ENCODE measurements at places on chromosomes 5 and 9. TPM values are rescaled to one million over a fixed set of nuclear protein-coding genes. Genes with fewer than 3 reads are reported as not detected.

GRCh38 chr5:73104326-73104725, 16.0 kb upstream of the TMEM171 start:
- no peaks in the 10 kb centered on the region for H3K36me3 ChIP-seq
- no peak overlapping the region for H3K27ac ChIP-seq
- H3K4me3 ChIP-seq: no peak overlapping the region
- H3K27me3 ChIP-seq: peaks cover 5% of the 10 kb centered on the region
- no peak for DNase-seq

DNA sequence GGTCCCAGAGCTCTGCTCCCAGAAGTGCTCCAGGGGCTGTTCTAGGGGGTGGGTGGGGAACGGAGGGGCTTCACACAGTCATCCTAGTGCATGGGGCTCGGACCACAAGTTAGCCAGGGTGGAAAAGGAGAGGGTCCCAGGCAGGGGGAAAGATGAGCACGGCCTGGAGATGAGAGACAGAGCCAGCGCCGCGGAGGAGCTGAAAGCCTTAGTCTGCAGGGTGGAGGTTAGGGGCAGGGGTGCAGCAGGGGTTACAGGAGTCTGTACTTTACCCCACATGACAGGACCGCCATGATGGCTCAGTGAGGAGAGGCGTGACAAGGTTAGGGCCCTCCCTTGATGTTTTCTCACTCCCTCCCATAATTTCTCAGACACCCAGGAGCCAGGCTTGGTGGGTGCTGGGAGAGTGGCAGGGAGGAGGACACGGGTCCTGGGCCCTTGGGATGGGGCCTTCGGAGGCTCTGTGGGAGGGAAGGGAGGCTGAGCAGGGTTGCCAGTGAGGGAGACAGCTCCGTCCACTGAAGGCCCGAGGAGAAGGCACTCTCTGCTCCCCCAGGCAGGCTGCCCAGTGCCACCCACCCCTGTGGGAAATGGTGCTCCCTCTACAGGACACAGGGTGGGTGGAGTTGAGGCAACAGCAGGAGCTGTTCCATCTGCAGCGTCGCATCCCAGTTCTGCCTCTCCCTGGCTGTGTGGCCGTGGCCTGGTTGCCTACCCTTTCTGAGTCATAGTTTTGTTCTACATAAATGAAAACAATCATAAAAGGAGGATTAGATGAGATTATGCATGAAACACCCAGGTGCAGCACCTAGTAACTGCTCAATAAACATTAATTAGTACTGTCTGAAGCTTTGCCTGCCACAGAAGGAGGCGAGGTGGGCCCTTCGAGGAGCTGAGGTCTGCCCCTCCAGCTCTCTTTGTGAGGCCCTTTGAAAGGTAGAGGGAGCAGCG, 66.2 kb downstream of the NDST1 start:
- no peaks in the 10 kb centered on the region for H3K4me1 ChIP-seq
- H3K4me3 ChIP-seq: no peak overlapping the region
- no peaks in the 10 kb centered on the region for H3K36me3 ChIP-seq

DNA sequence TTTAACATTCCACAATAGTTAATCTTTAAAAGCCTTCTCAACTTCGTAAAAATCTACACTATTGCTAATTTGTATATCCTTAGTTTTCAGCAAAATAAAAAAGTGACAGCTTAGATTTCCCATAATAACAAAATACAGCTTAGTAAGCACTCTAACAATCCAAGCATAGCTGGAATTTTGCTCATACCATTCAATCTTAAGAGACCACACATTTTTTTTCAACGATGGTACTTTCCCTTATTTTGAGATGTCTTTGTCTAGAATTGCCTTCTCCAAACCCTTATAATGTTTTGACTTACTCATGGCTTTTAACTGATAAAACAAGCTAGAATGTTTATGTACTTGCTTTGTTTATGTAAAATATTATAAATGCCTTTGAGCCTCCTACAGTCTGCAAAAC, 65.6 kb downstream of the HOMER1 start:
- H3K27ac ChIP-seq: no peak overlapping the region
- H3K27me3 ChIP-seq: no peaks in the 10 kb centered on the region
- no peaks in the 10 kb centered on the region for H3K36me3 ChIP-seq
- H3K4me1 ChIP-seq: no peaks in the 10 kb centered on the region

Gene TEK
- not detected for total RNA-seq

- no peaks in the 10 kb centered on the region for H3K36me3 ChIP-seq
- no peak overlapping the region for H3K4me3 ChIP-seq
- no peak for DNase-seq
- no peaks in the 10 kb centered on the region for H3K4me1 ChIP-seq
Observed at GRCh38 chr5:155079698-155080097, 66.1 kb downstream of the KIF4B start.

- H3K4me3 ChIP-seq: no peak overlapping the region
- no peaks in the 10 kb centered on the region for H3K4me1 ChIP-seq
- H3K36me3 ChIP-seq: no peaks in the 10 kb centered on the region
- H3K27me3 ChIP-seq: no peaks in the 10 kb centered on the region
- H3K27ac ChIP-seq: no peak overlapping the region
Observed at GRCh38 chr5:115435065-115435777, 109.4 kb downstream of the FEM1C start.

Gene SPINK1
- total RNA-seq: not detected

DNA sequence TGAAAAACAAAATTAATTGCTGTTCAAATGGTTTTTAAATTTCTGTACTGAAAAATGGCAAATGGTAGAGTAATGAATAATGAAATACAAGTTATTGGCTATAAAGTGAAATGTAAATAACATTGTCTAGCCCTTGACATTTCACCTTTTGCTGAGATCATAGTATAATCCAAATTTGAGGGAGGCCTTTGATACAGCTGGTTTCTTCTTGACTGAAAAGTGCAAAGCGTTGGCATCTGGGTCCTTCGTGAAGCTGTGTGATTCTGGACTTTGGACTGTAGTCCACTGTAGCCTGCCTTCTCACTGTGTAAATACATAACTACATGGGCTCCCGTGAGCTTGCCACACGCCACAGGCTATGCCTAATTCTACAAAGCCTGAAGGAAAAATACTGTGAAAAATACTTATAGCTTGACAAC, 52.3 kb downstream of the ARHGEF28 start:
- H3K36me3 ChIP-seq: no peaks in the 10 kb centered on the region
- no peak for DNase-seq
- H3K4me3 ChIP-seq: no peak overlapping the region
- no peak overlapping the region for H3K27ac ChIP-seq
- H3K4me1 ChIP-seq: no peaks in the 10 kb centered on the region

DNA sequence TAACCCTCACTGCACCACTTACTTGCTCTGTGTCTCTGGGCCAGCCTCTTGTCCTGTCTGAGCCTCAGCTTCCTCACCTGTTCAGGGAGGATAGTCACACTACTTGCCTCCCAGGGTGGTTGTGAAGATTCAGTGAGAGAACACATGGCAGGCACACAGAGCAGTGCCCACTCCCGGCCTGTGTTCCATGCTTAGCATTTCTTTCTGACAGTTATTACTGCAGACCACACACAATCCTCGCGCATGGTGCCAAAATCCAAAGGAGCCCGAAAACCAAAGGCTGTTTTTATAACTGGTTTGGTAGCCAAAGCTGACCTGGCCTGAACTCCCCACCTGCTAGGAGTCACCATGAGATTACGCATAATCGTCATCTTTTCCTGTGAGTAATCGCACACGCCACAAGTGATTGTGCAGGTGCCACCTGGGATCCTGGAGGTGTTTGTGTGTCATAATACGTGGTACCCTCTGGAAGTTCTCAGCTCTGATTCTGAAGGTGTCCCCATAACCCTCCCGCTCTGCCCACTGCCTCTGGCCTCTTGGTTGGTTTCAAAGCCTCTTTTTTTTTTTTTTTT, 84.6 kb upstream of the FBXW11 start:
- no peak for DNase-seq
- peaks cover 74% of the 10 kb centered on the region for H3K36me3 ChIP-seq
- H3K4me1 ChIP-seq: peaks cover 7% of the 10 kb centered on the region
- H3K4me3 ChIP-seq: no peak overlapping the region

- no peak for DNase-seq
- H3K4me3 ChIP-seq: no peak overlapping the region
- H3K4me1 ChIP-seq: no peaks in the 10 kb centered on the region
- H3K27ac ChIP-seq: no peak overlapping the region
- no peaks in the 10 kb centered on the region for H3K27me3 ChIP-seq
- H3K36me3 ChIP-seq: no peaks in the 10 kb centered on the region
Observed at GRCh38 chr5:8068078-8068477, 199.1 kb downstream of the MTRR start.

GRCh38 chr9:113503613-113504211, 40.2 kb downstream of the RGS3 start:
- no peaks in the 10 kb centered on the region for H3K27me3 ChIP-seq
- no peak overlapping the region for H3K27ac ChIP-seq
- no peak overlapping the region for H3K4me3 ChIP-seq
- peaks cover 32% of the 10 kb centered on the region for H3K4me1 ChIP-seq
- DNase-seq: no peak
- no peaks in the 10 kb centered on the region for H3K36me3 ChIP-seq

GRCh38 chr9:91771027-91771426, 179.0 kb downstream of the ROR2 start:
- no peaks in the 10 kb centered on the region for H3K27me3 ChIP-seq
- no peaks in the 10 kb centered on the region for H3K4me1 ChIP-seq
- no peaks in the 10 kb centered on the region for H3K36me3 ChIP-seq
- H3K4me3 ChIP-seq: no peak overlapping the region
- no peak overlapping the region for H3K27ac ChIP-seq

Gene SNX30
- 8.5 TPM for total RNA-seq

Gene TPPP
- 1.2 TPM for total RNA-seq

Gene RASGRF2
- total RNA-seq: 5.6 TPM

Gene CACNA1B
- total RNA-seq: not detected

GRCh38 chr5:6761333-6761732, 48.1 kb downstream of the TENT4A start:
- H3K4me3 ChIP-seq: no peak overlapping the region
- H3K36me3 ChIP-seq: no peaks in the 10 kb centered on the region
- peaks cover 11% of the 10 kb centered on the region for H3K4me1 ChIP-seq
- H3K27me3 ChIP-seq: no peaks in the 10 kb centered on the region
- no peak for DNase-seq
